ENCODE measurements at places on chromosomes 13 and 19.

GRCh38 chr13:46297361-46297811 is 85.7 kb downstream of the LRRC63 start:
- no peak overlapping the region for H3K27ac ChIP-seq
- DNase-seq: no peak
- no peaks in the 10 kb centered on the region for H3K4me1 ChIP-seq
- H3K36me3 ChIP-seq: peaks cover 5% of the 10 kb centered on the region
- no peaks in the 10 kb centered on the region for H3K27me3 ChIP-seq

GRCh38 chr13:38566519-38566918 is 120.4 kb upstream of the FREM2 start:
- no peak overlapping the region for H3K27ac ChIP-seq
- H3K27me3 ChIP-seq: no peaks in the 10 kb centered on the region
- no peak for DNase-seq
- no peak overlapping the region for H3K4me3 ChIP-seq
- no peaks in the 10 kb centered on the region for H3K4me1 ChIP-seq

GRCh38 chr13:80860845-80861244 is 519.9 kb upstream of the SPRY2 start:
- H3K4me3 ChIP-seq: no peak overlapping the region
- H3K4me1 ChIP-seq: no peaks in the 10 kb centered on the region
- H3K36me3 ChIP-seq: no peaks in the 10 kb centered on the region

DNA sequence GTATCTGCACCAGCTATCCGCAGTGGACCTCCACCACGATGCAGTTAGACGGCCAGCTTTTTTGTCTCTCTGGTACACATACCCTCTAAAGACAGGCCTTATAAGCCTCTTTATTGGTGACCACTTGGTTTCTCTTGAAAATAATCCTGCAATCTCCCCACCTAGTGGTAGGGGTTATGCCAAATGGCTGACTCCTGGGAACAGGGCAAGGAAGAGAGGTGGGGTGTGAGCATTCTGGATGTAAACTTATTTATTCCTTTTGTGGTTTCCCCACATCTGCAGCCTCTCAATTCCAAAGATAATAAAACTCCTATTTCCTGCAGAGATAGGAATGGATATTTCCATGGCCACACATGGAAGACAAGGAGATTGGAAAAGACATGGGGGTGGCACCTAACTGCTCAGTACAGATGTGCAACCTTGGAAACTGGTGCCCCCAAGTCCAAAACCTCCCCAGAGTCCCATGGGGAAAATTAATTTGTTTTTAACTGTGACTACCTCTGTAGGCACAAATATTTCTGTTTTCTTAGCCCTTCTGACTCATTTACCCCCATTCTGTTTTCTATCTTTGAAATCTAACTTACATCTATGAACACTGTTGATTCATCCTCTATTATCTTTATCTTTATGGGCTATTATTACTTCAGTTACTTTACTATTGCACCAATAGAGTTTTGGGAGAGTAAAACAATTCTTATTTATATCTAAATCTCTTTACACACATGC is 112.7 kb upstream of the TSHZ3 start:
- H3K4me1 ChIP-seq: no peaks in the 10 kb centered on the region
- H3K27me3 ChIP-seq: no peaks in the 10 kb centered on the region
- no peaks in the 10 kb centered on the region for H3K36me3 ChIP-seq
- H3K4me3 ChIP-seq: no peak overlapping the region

DNA sequence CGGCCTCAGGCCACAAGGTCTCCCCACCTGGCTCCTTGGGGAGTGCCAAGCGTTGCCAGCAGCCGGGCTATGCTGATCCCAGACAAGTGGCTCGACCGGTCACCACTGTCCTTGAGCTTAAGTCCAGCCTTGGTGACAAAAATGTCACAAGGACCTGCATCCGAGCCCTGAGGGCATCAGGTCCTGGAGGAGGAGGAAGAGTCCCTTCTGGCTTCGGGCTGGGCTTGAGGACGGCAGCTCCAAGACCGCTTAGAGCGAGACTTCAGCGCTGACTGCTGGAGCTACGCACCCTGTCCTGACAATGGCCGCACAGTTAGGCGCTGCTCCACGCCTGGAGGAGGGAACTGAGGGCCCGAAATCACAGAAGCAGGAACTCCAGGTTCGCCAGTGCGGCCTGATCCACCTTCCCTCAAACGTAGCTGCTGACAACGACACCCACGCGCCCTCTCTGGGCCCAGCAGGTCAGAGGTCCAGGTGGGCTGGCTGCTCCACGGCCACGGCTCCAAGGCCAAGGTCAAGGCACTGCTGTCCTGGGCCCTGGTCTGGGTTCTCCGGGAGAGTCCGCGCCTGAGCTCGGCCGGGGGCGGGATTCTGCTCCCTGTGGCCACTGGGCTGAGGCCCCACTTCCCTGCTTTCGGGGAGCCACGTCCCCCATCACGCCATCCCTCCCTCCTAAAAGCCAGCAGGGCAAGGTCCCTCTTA is 7.0 kb downstream of the SBNO2 start:
- H3K27ac ChIP-seq: no peak overlapping the region
- H3K36me3 ChIP-seq: peaks cover 7% of the 10 kb centered on the region
- no peak overlapping the region for H3K4me3 ChIP-seq
- H3K27me3 ChIP-seq: no peaks in the 10 kb centered on the region
- DNase-seq: no peak

DNA sequence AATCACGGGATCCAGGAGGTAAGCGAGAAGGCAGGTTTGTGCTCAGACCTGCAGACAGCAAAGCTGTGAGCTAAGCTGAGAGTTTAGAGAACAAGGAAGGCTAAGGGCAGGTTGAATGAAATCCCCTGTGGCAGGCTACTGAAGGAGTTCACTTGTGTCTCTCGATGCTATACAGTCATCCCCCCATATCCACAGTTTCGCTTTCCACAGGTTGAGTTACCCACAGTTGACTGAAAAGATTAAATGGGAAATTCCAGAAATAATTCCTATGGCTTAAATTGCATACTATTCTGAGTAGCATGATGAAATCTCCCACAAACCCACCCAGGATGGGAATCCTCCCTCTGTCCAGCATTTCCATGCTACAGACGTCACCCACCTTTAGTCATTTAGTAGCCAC is 49.6 kb downstream of the ABCC4 start:
- H3K4me3 ChIP-seq: no peak overlapping the region
- no peaks in the 10 kb centered on the region for H3K27me3 ChIP-seq
- H3K4me1 ChIP-seq: no peaks in the 10 kb centered on the region
- H3K27ac ChIP-seq: no peak overlapping the region
- DNase-seq: no peak
- H3K36me3 ChIP-seq: no peaks in the 10 kb centered on the region

DNA sequence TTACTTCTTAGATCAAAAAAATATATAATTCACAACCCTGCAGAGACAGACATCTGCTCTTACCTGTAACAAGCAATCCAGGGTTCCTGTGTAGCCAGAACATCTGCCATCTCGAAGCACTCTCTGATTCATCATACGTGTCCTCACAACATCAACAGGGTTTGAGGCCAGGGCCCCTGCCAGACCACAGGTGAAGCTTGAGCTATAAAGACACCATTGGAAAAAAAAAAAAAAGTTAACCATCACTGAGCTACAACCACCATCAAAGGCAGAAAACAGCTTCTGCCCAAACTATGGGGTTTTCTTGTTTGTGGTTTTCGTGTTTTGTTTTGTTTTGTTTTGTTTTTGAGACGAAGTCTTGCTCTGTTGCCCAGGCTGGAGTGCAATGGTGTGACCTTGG is 19.3 kb downstream of the SLC25A30 start:
- H3K4me1 ChIP-seq: no peaks in the 10 kb centered on the region
- peaks cover 24% of the 10 kb centered on the region for H3K36me3 ChIP-seq
- no peak overlapping the region for H3K27ac ChIP-seq
- no peak overlapping the region for H3K4me3 ChIP-seq
- no peak for DNase-seq

DNA sequence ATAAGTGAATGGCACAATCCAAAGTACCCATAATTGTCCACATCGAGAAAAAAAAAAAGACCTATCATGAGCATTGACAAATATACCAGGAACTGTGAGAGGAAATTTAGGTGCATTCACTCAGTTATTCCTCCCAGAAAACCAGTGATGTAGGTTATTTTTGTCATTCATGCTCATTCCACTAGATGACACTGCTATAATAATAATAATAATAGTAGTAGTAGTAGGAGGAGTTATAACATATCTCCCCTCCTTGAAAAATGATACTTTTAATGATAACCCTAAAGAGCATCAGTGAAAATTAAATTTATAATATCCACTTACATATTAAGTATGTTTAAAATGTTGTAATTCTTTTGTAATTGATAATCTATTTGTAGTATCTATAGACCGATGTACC is 463.9 kb upstream of the MIR17HG start:
- no peak overlapping the region for H3K27ac ChIP-seq
- no peaks in the 10 kb centered on the region for H3K36me3 ChIP-seq
- H3K27me3 ChIP-seq: no peaks in the 10 kb centered on the region
- no peaks in the 10 kb centered on the region for H3K4me1 ChIP-seq
- no peak for DNase-seq

GRCh38 chr13:24161010-24161775 is 673 bp downstream of the SPATA13 start:
- H3K4me3 ChIP-seq: peak overlapping the region; percentile 83
- DNase-seq: peak; percentile 51
- peaks cover 5% of the 10 kb centered on the region for H3K4me1 ChIP-seq
- no peak overlapping the region for H3K27ac ChIP-seq
- H3K36me3 ChIP-seq: peaks cover 10% of the 10 kb centered on the region

- no peaks in the 10 kb centered on the region for H3K4me1 ChIP-seq
- H3K4me3 ChIP-seq: no peak overlapping the region
- no peaks in the 10 kb centered on the region for H3K27me3 ChIP-seq
- H3K27ac ChIP-seq: no peak overlapping the region
- DNase-seq: no peak
These were observed 39.0 kb downstream of the RNASEH2B start for GRCh38 chr13:50948601-50949000.

DNA sequence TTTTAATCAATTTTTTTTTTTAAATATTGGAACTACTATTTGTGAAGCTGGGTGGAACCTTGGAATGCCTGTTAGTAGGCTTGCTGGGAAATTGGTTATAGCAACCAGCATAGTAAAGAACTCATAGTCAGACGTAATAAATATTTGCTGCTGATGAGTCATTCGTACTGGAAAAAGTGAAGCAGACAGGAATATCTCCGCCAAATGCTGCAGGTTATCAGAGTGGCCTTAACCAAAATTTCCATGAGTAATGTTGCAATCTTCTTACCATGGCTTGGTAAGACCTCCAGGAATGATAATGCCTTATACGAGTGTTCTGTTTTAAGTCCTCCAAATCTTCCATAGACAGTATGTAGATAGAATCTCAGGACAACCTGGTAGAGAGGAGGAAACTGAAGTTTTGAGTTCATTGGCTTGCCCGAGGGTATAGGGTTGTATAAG is 34.2 kb downstream of the MBNL2 start:
- no peaks in the 10 kb centered on the region for H3K27me3 ChIP-seq
- no peak overlapping the region for H3K4me3 ChIP-seq
- H3K4me1 ChIP-seq: peaks cover 15% of the 10 kb centered on the region
- DNase-seq: no peak
- H3K27ac ChIP-seq: no peak overlapping the region

DNA sequence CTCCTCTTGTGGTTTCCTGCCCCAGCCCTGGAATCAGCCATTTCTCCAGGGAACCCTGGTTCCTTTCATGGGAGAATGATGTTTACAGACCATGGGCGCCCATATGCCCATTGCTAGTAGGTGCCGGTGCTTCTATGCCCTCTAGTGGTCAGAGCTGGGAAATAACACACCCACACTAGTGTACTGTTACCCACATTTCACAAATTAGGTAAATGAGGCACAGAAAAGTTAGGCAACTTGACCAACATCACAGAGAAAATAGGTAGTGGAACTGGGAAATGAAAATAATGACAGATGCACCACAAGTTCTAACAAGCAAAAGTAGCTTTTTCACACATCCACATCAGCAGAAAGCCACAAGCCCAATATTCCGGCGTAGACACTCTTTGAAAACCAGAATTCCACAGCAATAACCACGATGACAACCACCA is 1.3 kb upstream of the CEACAM3 start:
- DNase-seq: peak; percentile 65
- no peak overlapping the region for H3K27ac ChIP-seq
- no peaks in the 10 kb centered on the region for H3K4me1 ChIP-seq
- H3K36me3 ChIP-seq: no peaks in the 10 kb centered on the region
- no peaks in the 10 kb centered on the region for H3K27me3 ChIP-seq
- no peak overlapping the region for H3K4me3 ChIP-seq

DNA sequence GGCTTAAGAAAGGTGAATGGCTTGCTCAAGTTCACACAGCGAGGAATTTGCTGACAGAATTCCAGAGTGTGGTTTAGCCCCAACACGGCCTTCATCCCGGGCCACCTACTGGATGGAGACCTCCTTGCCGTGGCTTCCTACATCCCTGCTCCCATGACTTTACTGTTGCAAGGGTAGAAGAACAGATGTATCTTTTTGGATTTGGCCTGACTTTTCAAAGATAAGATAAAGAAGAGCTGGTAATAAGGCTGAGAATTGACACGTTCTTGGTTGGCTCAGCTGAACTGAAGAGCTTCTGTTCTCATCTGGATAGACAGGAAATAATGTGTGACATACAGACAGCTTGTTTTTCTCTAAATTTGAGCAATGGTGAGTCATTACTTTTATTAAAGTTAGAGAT is 113.1 kb downstream of the KLF5 start:
- no peak overlapping the region for H3K27ac ChIP-seq
- peaks cover 3% of the 10 kb centered on the region for H3K4me1 ChIP-seq
- H3K36me3 ChIP-seq: no peaks in the 10 kb centered on the region
- DNase-seq: peak; percentile 44

DNA sequence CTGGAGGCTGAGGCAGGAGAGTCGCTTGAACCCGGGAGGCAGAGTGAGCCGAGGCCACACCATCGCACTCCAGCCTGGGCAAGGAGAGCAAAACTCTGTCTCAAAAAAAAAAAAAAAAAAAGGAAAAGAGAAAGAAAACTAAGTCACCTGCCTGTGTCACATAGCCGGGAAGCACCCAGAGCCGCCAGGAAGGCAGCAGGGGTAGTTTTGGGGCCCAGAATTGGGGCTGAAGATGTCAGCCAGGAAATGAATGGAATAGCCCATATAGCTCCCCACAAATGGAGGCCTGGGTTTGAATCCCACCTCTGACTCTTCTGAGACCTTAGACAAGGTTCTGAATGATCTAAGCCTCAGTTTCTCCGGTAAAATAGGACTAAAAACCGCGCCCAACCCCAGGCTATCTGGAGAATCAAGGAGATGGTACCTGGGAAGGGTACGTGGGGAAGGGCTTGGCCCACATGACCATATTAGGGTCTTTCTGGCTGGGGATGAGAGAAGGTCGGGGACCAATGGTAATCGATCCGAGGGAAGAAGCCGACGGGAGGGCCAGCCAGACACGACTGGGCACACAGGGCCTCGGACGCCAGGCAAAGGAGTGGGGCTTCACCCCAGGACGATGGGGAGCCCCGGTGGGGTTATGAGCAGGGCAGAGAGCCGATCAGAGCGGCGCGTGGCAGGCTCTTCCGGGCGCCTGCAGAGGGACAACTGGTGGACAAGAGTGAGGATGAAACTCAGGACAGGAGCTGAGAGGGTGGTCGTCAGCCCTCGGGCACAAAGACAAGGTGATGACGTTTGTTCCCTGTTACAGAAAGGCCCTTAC is 14.4 kb downstream of the CCDC124 start:
- H3K27me3 ChIP-seq: peaks cover 16% of the 10 kb centered on the region
- peak overlapping the region; percentile 73 for H3K4me3 ChIP-seq
- DNase-seq: peak; percentile 29
- peaks cover 4% of the 10 kb centered on the region for H3K36me3 ChIP-seq
- no peak overlapping the region for H3K27ac ChIP-seq
- 0 out of 2 replicates have a peak, but pooled peaks cover 1% of the 10 kb centered on the region for H3K4me1 ChIP-seq

- no peak overlapping the region for H3K27ac ChIP-seq
- no peaks in the 10 kb centered on the region for H3K36me3 ChIP-seq
- no peak for DNase-seq
- H3K4me3 ChIP-seq: peak overlapping the region; percentile 78
- H3K4me1 ChIP-seq: 0 out of 2 replicates have a peak, but pooled peaks cover 2% of the 10 kb centered on the region
These were observed 3.4 kb upstream of the DPF1 start for GRCh38 chr19:38227287-38228004.

Measured in H9 (cell line).